CD4-positive, alpha-beta T cell treated with Interleukin-1 beta for 1 hour (primary cell): ENCODE measurements at places on chromosomes 12 and 14.

GRCh38 chr12:116027551-116027821, 250.0 kb downstream of the MED13L start:
- no peak for DNase-seq

DNA sequence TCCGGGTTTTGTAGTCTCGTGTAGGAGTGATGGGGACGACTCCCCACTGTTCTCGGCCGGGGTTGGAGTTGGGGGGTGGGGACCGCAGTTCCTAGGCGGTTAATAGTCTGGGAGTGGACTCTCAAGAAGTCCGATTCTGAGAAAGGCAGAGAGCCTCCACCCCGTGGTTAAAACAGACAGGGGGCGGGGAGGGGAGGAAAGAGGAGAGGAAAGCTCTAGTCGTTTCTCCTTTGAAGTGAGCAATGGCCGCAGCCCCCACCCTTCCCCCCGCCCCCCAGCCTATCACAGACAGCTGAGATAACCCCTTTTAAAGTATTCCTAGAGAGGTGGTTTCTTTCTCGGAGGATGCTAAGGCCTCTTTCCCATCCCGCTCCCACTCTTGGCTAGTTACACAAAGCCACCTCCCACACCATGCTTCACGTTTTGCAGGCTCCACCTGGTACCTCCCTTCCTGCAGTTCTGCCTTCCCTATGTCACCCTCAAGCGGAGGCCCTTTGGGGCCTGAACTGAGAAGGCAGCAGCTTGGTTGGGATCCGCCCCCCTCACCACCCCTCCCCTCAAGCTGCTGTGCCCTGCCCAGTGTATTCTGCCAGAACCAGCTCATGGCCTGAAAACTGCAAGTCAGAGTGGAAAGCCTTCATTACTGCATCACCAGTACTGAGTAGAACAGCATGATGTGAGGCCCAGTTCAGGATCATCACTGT, 853 bp downstream of the USP5 start:
- DNase-seq, result peak; percentile 52

DNA sequence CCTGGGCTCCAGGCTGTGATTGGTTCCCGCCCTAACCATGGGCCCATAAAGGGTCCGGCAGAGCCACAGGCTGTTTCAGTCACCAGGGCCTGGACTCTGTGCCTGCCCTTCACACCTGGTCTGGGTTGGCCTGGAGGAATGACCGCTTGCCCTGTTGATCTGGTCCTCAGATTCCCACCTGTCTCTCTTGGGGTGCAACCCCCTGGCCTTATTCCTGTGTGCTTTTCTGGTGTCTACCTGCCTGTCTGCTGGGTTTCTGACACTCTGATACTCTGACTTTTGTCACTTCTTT, 2.9 kb upstream of the KRT83 start:
- no peak for DNase-seq

DNA sequence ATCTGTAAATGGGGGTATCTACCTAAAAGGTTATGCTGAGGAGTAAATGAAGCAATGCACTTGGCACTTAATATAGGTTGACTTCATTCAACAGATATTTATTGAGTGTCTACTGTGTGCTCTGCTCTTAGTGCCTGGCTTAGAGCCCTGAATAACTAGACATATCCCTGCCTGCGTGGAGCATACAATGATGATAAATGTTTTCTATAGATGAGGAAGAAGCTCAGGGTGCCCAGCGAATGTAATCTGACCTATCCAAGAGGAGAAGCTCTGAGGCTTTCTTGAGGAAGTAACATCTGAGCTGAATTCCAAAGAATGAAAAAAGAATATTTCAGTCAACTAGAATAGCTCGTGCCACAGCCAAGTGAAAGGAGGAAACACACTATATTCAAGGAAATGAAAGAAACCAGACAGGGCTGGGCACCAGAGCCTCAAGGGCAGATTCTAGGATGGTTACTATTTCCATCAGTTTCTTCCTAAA, 17.9 kb upstream of the HIGD1C start:
- no peak for DNase-seq

DNA sequence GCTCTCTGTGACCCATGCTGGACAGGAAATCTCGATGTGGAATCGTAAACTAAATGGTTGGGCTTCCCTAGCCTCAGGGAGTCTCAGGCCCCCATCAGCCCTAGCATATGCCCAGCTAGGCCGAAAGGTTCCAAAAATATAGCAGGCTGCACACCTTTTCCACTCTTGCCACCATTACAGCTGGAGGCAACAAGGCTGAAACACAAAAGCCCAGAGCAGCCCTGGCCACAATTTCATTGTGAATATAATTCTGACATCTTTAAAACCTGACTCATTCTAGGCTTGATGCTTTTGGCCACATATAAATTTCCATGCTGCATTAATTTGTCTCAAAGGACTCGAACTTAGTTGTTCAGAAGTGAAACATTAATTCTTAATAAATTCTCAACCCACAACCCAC, 382.2 kb downstream of the GRIN2B start:
- no peak for DNase-seq

GRCh38 chr12:89752341-89752740, 43.7 kb upstream of the ATP2B1 start:
- DNase-seq, result no peak

DNA sequence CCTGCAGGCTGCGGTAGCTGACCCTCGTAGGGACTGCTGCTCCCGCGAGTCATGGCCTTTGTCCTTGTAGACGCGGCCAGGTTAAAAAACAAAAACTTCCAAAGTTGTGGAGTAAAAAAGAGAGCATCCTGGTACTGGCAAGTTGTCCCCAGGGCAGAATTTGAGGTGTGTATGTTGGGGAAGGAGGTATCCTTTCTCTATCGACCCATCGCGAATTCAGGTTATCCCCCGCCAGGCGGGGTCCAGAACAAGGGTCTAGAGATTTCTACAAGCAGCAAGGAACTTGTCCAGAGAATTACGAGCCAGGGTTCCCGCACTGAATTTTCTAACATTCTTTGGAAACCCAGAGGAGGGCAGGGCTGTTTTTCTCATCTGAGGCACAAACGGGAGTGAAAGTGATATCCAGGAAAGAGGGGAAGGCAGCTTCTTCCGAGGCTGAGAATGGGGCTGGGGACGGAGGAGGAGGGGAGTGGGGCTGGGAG, 16.3 kb downstream of the TBX3 start:
- DNase-seq, result no peak

- no peak for DNase-seq
Observed at GRCh38 chr12:6849976-6850560, 1.0 kb downstream of the CDCA3 start.

DNA sequence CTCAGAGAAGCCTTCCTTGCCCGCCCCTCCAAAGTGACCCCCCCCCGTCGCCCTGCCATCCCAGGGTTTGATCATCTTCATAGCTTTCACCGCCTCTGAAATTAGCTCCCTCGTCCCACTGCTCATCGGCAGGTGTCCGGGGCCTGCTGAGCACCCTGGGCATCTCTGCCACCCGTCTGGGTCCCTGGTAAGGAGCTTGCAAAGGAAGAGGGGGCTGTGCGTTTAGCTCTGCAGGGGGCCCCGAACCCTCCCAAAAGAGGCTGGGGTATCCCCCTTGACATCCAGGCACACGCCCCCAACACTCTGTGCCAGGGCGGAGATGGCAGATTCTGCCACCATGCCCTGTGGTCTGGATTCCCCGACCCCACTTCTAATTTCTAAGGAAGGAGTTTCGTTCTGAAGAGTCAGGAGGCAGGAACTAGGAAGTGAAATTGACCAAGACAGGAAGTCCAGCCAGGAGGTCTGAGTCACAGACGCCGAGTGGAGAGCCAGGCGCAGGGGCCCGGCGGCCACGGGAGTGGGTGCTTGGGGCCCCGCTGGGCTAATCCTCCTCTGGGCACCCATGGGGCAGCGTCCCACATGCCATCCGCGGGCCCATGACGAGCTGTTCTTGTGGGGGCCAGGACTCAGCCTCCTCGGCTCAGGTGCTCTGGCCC, 95.7 kb downstream of the RFLNA start:
- peak; percentile 20 for DNase-seq

DNA sequence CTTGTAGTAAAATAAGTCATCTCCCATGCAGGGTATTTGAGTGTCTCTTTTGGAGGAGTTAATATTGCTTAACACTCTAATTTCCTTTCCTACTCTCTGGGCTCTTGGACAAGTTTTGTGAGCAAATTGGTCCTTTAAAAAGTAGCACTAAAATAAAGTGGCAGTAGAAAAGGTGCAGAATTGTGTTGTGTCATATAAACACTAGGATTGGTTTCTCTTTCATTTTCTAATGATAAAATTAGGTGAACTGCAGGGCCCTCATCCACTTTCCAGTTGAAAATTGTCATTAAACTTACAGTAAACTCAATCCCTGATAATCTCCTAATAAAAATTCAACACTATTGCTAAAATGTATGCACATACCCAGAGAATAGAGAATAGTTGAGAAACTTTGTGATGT, 42.6 kb upstream of the REP15 start:
- DNase-seq, result no peak

GRCh38 chr12:19675361-19675760, 236.1 kb downstream of the AEBP2 start:
- DNase-seq, result no peak

DNA sequence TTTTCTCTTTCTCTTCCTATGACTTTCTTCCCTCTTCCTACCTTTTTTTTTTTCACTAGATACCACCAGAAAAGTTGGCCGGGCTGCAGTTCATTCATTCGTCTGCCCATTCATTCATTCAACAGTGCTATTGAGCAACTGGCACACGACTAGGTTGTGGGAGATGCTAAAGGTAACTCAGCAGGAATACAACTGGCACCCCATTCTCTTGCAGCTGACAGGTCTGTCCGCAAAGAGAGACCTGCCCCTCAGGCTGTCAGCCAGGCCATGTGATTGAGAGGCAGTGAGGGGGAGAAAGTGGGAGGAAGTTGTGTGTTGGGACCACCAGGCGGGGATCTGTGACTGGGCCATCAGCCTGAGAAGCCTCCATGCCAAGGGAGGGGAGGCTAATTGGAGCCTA, 105.2 kb downstream of the TSPAN9 start:
- DNase-seq, result no peak

GRCh38 chr12:4027412-4027811, 154.2 kb upstream of the PARP11 start:
- DNase-seq, result peak; percentile 60

DNA sequence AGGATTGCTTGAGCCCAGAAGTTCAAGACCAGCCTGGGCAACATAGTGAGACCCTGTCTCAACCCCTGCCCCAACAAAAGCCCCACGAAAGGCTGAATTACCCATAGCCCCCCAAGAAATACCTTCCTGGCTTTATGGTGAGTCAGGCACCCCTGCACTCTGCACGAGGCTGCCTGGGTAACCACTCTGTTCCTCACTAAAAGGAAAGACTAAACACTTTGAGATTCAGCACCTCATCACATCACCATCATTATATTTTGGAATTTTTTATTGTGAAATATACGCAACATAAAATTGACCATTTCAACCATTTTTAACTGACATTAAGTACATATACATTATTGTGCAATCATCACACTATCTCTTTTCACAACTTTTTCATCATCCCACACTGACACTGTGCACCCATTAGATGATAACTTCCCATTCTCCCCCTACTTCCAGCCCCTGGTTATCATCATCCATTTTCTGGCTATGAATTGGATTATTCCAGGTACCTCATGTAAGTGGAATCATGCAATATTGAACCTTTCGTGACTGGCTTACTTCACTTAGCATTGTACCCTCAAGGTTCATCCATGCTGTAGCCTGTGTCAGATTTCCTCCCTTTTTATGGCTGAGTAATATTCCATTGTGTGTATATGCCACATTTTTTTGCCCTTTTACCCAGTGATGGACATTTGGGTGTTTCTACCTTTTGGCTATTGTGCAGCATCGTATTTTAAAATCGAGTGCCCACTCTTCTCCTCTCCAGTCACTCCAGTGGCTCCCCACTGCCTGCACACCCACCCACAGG, 51.5 kb downstream of the TSPAN9 start:
- no peak for DNase-seq

DNA sequence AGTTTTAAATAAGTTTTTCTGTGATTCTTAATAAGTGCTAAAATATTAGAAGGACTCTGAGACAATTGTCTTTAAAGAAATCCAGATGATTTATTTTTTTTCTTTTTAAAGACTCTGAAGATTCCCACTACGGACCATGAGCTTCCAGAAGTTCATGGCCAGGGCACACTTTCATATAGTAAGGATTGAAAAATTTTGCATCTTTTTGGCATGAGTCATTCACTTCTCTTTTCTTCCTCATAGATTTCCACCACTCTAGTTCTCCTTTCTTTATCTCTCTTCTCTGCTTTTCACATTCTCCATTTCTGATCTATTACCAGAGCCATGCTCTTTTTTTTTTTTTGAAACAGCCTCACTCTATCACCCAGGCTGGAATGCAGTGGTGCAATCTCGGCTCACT, 385.8 kb downstream of the FLRT2 start:
- no peak for DNase-seq

DNA sequence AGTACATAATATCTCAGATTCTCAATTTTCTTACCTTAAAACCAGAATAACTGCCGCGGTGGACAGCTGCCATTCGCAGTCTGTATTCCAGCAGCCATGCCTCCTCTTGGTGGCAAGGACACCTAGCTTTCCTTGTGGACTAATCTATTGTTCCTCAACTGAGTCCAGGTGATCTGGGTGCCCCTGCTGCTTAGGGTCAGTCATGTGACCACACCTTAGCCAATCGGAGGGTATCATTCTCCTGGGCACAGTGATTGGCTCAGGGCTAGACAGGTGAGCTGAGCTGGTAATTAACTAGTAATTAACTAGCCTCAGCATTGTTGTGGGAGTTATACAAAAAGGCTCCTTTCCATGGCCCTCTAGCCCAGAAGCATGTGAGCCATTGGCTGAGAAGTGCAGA, 55.0 kb downstream of the RIMBP2 start:
- DNase-seq, result no peak

DNA sequence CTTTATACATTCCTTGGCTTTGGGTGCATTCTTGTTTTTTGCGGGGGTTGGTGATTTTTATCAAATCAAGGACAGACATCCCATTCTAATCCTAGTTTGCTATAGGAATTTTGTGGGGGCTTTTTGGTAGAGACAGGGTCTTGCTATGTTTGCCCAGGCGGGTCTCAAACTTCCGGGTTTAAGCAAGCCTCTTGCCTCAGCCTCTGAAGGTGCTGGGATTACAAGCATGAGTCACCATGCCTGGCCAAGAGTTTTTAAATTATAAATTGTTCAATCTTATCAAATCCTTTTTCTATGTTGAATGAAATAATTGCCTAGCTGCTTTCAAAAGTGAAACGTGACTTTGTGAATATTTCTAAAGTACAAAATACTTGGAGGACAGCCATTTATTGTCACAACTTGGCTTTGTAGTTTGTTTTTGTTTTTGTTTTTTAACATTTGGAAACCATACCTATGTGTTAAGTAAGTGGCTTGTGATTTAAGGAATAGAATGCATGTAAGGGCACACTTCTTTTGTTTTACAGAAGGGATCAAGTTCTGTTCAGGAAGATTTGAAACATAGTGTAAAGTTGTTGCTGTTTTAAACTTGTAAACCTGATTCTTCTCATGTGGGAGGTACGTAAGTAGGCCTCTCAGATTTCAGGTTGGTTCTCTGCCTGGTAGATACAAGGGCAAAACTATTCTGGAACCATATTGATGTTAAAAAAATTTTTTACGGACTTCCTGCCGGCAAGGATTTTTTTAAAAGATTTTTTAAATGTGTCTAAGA, 13.4 kb downstream of the MARK3 start:
- DNase-seq, result no peak

GRCh38 chr14:105060751-105061427, 4.3 kb downstream of the GPR132 start:
- DNase-seq, result peak; percentile 48

- DNase-seq, result no peak
Observed at GRCh38 chr14:100950024-100950423, 46.5 kb upstream of the RTL1 start.

GRCh38 chr12:132858718-132859266, 28.6 kb downstream of the CHFR start:
- DNase-seq, result no peak
